ENCODE measurements at places on chromosomes 11 and 22. TPM values are rescaled to one million over a fixed set of nuclear protein-coding genes. Genes with fewer than 3 reads are reported as not detected.

DNA sequence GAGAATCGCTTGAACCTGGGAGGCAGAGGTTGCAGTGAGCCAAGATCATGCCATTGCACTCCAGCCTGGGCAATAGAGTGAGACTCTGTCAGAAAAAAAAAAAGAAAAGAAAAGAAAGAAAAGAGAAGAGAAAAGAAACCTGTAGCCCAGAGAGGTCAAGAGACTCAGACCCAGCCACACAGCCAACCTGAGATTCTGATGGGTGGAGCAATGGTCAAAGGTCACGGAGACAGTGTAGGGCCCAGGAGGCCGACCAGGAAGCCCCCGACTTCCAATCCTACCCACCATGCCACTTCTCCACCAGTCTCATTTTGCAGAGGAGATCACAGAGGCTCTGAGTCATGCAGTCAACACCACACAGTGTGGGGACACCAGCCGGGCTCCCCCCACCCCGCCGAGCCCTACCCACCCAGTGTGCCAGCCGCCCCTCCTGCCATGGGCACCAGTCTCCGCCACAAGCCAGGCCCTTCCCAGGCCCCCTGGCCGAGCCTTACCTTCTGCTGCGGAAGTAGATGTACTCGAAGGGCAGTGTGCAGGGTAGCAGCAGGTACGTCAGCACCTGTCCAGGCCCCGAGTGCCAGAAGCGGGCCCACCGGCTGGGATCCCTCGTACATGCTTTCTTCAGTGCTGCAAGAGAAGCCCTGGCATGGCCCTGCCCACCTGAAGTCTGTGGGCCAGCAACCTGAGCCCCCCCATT, 7.9 kb downstream of the PNPLA5 start:
- DNase-seq = no peak

DNA sequence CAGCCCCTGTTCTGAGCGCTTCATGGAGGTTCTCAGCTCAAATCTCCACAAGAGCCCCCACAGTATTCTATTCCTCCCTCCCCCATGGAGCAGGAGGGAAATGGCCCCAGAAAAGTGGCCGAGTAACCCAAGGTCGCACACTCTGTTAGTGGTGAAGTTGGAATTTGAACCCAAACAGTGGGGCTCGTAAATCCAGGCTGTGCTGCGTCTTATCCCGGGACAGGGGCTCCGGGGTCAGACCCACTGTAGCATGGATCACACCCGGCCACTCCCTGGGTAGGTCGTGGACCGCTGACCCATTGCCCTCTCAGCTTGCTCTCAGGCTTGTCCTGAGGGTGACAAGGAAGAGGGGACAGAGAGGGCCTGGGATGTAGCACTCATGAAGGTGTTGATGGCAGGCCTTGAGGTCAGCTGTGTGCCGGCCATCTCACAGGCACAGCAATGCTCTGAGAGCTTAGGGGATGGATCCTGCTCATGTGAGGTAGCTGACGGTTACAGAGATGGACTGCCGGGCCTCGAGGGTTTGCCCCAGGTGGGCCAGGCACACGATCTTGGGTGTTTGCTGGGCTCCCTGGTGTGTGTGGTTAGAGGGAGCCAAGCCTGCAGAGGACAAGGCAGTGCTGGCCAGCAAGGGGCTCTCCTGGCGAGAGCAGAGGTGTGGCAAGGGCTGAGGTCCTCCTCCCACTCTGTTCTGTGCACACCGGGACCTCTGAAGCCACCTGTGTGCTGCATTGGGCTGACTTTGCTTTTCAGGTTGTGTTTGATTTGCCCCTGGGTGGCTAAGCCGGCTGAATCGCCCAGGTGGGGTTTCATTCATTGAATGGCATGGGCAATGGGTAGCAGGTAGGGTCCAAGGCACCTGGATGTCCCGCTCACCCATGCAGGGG, 2.3 kb upstream of the FGF19 start:
- DNase-seq = no peak

DNA sequence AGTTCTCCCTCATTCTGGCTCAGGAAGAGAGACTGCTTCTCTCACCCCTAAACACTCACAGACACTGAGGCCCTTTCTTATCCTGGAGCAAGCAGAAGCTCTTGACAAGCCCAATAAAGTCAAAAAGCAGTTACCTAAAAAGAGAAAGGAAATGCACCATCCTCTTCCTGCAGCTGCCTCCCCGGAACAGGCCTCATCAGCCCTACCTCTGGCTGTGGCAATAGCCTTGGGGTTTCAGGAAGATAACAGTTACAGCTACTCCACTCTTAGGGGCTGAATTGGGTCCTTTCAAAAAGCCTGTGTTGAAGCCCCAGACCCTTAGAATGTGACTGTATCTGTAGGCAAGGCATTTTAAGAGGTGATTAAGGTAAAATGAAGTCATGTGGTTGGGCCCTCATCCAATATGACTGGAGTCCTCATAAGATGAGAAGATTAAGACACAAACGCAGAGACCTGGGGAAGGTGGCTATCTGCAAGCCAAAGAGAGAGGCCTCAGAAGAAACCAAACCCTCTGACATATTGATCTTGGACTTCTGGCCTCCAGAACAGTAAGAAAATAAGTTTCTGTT, 3.5 kb upstream of the LGALS12 start:
- no peak for DNase-seq

TOB2 gene
- 23.4 TPM for total RNA-seq

DNA sequence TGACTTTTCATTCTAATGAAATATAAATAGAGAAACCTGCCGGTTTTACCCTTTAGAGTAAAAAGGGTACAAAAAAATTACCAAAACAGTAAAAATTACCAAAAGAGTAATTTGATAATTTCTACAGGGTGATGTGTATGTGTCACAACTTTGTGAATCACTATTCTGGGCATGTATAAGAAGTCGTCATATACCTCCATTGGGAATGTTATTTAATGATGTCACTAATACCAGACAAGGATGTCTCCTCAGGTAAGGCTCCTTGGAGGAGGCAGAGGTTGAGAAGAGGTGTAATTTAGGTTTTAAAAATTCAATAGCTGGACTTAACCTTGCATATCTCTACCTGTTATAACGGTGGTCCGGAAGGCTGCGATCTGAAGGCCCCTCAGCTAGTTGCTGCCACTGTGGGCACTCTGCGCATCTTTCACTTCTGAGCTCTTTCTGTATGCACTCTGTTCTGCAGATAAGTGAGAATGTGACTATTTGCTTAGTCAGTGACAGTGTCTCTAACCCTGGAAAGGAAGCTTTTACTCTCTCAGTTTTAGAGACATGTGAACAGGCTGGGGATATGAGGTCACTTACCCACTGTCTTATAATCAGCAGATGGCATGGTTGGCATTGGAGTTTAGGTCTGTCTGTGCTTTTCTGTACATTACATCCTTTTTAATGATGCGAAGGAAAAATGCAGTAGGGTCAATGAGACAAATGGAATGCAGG, 987 bp upstream of the NCR3LG1 start:
- no peak for DNase-seq

SHANK2 gene
- total RNA-seq = 0.21 TPM

CLDN5 gene
- not detected for total RNA-seq

DNA sequence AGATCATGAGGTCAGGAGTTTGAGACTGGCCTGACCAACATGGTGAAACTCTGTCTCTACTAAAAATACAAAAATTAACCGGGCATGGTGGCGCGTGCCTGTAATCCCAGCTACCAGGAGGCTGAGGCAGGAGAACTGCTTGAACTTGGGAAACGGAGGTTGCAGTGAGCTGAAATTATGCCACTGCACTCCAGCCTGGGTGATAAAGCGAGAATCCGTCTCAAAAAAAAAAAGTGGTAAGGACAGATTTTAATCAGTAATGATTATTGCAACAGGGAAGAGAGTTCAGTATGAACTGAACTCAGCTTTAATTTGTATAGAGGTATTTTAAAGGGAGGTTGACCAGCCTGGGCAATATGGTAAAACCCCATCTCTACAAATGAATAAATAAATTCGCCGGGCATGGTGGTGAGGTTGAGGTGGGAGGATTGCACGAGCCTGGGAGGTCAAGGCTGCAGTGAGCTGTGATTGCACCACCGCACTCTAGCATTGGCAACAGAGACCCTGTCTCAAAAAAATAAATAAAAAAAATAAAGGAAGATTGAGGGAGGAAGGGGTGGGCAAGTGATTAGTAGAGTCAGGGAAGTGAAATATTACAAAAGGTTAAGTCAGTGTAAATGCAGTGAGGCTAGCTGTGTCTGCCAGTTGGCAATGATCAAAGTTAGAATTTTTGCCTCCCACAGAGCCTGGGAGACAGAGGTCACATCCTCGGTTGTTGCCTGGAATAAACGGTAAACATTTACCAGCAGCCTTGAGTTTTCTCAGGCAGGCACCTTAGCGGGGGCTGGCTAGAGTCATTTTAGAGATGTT, 2.6 kb upstream of the MCM5 start:
- DNase-seq = no peak

Data from SK-MEL-5 (cell line).